ENCODE measurements at places on chromosomes 3 and 15.

GRCh38 chr15:93087825-93088199 is 1.2 kb downstream of the RGMA start:
- DNase-seq, result no peak

- DNase-seq, result no peak
These were observed 15.8 kb downstream of the SPCS1 start for GRCh38 chr3:52721730-52722008.

DNA sequence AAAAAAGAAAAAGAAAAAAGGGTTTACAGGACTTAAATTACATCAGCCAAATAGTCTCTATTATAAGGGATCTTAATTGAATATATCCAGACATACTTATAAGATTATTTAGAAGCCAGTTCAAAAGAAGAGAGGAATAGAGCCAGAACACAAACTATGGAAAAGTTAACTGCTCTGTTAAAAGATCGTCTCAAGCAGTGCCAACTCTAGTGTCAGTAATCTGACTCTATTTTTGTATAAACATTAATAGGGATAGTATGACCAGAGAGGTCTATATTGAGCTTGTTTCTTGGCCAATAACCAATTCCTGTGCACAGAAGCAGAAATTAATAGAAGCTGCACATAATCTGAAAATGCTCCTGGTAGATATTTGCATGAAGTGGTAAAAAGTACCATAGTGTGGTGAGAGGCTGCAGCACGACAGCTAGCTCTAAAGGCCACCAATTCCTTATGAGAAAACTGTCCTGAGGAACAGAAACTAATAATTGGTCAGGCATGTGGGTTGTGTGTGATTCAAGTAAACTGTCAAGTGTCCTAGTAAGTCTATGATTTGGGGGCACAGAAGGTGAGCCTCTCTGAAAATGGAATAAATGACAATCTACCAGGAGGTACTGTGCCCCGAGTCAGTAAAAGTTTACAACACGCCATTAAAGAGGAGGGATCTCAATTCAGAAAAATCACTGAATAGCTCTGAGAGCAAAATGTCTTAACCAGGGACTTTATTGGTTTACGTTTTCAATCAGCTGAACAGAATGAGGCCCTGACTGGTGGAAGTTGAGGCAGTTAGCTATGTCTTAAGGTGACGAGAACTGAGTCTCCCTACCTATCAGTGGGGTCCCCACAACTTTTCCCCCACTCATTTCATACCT is 51.5 kb upstream of the NANOGP8 start:
- no peak for DNase-seq

DNA sequence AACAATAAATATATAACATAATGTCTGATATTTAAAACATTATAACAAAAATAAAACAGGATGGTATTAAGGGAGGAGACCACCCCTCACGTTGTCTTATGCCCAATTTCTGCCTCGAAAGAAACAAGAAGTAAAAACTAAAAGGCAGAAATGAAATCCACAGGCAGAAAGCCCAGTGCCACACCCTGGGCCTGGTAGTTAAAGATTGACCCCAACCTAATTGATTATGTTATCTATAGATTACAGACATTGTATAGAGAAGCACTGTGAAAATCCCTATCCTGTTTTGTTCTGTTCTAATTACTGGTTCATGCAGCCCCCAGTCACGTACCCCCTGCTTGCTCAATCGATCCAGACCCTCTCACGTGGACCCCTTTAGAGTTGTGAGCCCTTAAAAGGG is 22.3 kb upstream of the ACP3 start:
- DNase-seq, result no peak

All from foreskin fibroblast (primary cell).